ENCODE measurements at places on chromosomes 12 and 14.
A peak's percentile ranks its signal among the peaks of the same experiment; 100 is the strongest.

- DNase-seq, result no peak
These were observed 583 bp downstream of the DNAH10 start for GRCh38 chr12:123762715-123763052.

GRCh38 chr12:132467511-132467910 is 22.4 kb upstream of the FBRSL1 start:
- DNase-seq, result no peak

GRCh38 chr14:100696590-100696989 is 30.1 kb upstream of the DLK1 start:
- no peak for DNase-seq

DNA sequence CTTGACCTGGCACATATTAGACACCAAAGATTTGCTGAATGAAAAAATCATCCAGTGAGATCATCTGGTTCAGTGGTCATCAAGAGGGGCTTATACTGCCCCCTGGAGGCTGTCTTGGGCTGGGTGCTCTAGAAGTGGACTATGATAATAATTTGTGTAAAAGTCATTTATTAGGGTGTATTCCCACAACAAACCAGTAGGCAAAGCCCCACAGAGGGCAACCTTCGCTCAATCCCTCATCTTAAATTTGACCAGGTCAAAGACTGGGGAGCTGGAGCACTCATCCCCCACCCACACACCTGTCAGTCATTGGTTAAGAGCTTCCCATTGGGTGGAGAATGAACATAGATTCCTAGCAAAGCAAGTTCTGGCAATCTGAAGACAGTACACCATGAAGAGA is 20.0 kb upstream of the FICD start:
- no peak for DNase-seq

DNA sequence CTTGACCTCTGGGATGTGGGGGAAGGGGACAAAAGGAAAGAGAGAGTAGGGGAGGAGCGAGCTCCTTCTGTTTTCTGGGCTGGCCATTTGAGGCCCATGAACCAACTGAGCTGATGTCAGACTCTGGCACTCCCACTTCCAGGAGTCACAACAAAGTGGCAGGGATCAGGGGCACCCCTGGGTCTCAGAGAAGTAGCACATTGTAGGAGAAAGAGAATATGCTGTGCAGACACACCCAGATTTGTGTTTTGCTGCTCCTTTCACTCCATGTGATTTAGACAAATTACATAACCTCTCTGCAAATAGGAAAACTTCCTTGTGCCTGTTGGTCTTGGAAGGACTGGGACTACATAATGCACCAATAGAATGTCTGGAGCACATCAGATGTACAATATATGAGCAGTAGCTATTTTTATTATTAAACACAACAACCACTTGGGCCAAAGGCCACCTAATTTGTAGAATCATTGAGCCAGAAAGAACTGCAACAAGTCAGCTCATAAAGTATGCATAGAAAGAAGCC is 265.5 kb downstream of the ZFP36L1 start:
- DNase-seq, result no peak

GRCh38 chr14:23009939-23010726 is at the start of gene C14orf93:
C14orf93 (minus strand) TSS chr14:23010143; CDS start chr14:22999023, 11,120 bp downstream.
- DNase-seq, result peak; percentile 40

DNA sequence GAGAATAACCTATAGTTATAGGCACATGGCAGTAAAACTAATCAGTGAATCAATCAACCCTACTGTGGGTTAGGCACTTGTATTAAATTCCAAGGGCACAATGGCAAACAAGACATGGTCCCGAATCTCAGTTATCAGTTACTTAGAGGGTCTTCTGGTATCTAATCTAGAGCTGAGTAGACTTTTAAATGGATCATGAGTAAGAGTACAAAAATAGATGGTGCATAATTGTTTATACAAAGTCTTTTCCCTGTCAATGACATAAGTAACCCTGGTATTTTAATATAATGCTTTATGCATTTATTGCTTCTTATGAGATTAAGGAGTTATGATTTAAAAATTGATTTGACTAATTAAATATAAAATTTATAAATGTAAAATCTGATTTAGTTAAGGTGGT is 23.0 kb upstream of the KCNJ8 start:
- DNase-seq, result no peak

DNA sequence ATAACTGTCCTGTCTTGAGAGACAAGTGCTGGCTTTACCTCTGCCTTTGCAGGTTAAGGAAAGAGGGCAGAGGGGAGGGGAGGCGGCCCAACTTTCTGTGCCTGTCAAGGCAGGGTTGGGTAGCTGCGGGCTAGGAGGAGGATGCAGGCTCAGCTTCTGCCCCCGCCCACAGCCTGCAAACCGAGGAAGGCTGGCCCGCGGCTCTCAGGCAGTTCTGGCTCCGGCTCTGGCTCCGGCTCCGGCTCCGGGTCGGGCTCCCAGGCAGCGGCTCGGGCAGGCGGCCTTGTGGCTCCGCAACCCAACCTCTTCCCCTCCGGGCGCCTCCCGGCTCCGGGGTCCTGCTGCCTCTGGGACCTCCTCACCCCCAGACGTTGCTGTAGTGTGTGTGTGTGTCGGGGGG is 92.9 kb downstream of the TMEM30B start:
- no peak for DNase-seq

GRCh38 chr12:2168808-2169207 is 116.0 kb downstream of the CACNA1C start:
- DNase-seq, result no peak

DNA sequence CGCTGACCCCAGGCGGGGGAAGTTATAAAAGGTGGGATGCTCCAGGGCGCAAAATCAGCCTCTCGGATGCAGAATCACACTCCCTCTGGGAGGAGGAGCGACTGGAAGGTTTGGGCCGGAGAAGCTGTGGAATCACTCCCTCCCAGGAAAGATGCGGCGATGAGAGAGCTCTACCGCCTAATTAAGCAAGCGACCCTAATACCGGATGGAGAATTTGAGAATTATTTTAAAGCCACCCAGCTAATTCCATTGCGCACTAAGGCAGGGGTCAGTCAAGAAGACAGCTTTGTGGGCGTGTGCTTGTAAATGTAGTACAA is 1.9 kb downstream of the COL2A1 start:
- DNase-seq, result no peak

- peak; percentile 76 for DNase-seq
These were observed 3.7 kb downstream of the UNC119B start for GRCh38 chr12:120713861-120714482.

GRCh38 chr12:46267575-46267824 is 1.3 kb downstream of the SLC38A1 start:
- DNase-seq, result peak; percentile 50

- no peak for DNase-seq
These were observed 53.0 kb downstream of the IFNG-AS1 start for GRCh38 chr12:68042212-68042699.

DNA sequence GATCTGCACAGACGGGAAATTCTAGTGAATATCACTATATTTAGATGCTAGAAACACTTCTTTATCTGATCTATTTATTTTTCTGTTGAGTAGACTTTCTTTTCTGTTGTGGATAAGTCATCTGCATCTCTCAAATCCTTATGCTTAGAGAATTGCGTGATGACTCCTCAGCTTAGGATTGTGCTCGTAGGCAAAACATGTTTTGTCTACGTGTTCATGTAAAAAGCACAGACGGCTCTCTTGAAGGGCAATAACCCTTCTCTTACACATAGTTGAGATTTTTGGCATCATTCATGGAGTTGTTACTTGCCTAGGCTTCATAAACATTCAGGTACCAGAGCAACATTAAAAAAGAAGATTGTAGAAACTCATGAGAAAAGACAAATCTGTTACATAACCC is 18.6 kb downstream of the PPFIBP1 start:
- no peak for DNase-seq

DNA sequence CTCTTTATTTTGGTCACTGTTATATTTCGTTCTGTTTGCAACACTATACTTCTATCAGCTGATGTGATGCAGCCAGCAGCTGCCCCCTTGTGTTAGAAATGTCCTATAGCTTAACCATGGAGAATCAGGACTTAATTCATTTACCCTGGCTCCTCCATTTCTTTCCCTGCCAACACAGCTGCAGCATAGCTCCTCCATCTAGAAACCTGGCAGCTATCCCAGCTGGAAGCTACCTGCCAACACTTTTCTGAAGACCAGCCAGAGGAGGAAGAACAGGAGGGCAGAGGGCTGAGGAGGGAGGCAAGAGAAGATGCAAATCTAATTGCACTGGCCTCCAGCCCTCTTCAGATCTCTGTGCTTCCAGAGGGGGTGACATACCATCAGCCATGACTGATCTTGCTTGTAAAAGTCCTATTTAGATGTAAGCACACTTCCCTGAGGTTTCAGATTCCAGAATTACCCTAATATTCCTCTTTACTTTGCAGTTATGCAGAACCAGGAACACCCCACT is 156.8 kb upstream of the TMEM260 start:
- no peak for DNase-seq

GRCh38 chr12:116879509-116880212 is 1.6 kb downstream of the HRK start:
- no peak for DNase-seq

DNA sequence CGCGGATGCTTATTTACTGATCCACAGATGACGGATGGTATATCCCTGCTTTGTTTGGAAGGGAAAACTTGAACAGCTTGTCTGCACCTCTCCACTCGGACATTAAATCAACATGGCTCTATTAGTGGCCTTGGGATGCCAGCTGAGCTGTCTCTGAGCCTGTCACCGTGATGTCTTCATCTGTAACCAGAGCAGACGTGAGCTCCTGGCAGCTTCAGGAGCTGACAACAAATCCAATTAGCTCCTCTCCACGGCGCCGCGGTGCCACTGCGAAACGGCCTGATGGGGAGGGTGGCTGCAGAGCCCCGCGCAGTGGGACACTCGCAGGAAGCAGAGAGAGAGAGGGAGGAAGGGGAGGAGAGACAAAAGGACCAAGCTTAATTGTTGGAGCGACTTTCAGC is 112.3 kb downstream of the PAPOLA start:
- DNase-seq, result no peak

GRCh38 chr14:56122301-56122700 is 4.1 kb downstream of the PELI2 start:
- DNase-seq, result no peak

GRCh38 chr14:96876747-96877146 is 79.6 kb downstream of the VRK1 start:
- DNase-seq, result no peak

DNA sequence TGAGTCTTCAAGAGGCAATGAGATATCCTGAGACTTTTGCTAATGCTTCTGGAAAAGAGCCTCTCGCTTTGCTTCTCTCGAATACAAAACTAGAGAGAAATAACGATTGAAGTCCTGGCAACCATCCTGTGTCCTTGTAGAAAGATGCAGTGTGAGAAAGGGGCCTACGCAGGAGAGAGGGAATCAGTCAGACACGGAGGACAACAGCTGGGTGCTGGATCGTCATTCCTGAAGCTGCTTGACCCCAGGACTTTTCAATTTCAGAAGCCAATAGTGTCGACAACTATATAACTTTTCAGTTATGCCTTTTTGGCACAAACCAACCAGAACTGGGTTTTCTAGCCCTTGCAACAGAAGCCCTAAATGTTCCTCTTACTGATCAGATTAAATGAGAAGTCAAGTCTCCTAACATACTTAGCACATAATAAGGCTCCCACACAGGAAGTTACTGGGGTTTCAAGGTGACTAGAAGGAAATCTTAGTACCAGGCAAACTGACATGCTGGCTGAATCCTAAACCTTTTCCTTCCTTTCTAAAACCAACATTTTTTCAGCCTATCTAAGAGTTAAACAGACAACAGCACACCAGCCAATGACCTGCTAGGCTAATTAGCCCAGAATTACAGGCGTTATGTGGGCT is 755.6 kb downstream of the MED13L start:
- no peak for DNase-seq

DNA sequence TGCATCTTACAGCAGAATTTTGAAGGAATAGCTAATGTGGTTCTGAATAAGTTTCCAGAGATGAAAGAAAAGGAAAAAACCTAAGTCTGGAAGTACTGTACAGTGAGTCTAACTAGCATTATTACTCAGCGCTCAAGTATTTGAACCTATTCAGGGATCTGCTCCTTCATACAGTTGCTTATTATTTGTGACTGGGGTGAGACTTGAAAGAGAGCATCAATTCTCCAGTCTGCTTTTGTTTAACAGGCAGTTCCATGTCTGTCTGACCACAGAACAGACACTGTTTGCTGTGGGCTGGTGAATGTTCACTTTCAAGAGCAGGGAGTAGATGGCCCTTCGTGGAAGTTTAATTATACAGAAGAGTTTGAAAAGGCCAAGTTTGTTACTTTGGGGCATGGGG is 9.3 kb downstream of the ETV6 start:
- DNase-seq, result no peak

GRCh38 chr12:62625228-62625627 is 158.6 kb downstream of the MON2 start:
- no peak for DNase-seq

DNA sequence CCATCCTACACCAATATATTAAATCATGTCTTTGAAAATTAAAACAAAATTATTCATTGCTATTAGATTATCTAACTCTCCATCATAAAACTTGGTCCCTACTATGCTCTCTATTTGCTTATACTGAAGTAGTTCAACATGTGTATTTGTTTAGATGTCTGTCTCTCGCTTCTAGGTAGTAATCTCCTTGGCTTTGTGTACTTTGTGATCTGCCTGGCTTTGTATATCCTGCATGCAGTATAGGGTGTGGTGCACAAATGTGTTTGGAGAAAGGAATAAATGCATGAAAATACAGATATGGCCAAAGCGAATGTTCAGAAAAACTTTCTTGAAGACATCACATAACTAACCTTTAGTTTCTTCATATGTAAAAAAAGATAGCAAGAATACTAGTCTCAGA is 246.6 kb upstream of the LRFN5 start:
- DNase-seq, result no peak

GRCh38 chr12:123948401-123948795 is 24.2 kb downstream of the CCDC92 start:
- no peak for DNase-seq

- DNase-seq, result no peak
These were observed 3.7 kb upstream of the SIX1 start for GRCh38 chr14:60652674-60653651.

GRCh38 chr14:32679927-32680612 is 258.6 kb upstream of the NPAS3 start:
- DNase-seq, result no peak

GRCh38 chr14:75426332-75427125 is 1.3 kb upstream of the JDP2 start:
- DNase-seq, result no peak

GRCh38 chr12:25308756-25309155 is 58.0 kb upstream of the KRAS start:
- DNase-seq, result no peak

DNA sequence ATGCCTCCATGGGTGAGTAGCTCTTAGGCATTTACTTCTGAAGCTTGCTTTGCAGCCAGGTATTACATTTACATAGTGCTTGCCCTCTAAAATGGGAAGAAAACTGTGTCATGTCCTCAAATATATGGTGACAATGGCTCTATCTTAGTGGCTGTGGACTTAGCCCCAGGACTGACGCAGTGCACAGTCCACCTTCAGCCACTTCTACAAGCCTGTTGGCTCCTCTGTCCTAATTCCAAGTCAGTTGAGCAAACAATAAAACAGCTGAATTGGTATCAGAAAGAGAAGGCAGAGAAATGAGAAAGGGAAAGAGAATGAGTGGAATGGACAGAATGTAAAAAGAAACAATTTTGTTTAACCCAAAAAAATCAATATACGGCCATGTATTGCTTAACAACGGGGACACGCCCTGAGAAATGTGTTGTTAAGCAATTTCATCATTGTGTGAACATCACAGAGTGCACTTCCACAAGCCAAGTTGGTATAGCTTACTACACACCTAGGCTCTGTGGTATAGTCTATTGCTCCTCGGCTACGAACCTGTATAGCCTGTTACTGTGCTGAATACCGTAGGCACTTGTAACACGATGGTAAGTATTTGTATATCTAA is 93.5 kb downstream of the GRIN2B start:
- DNase-seq, result no peak

Measured in caudate nucleus (tissue), 63 donors.